ENCODE measurements at places on chromosomes 2 and 18. TPM values are rescaled to one million over a fixed set of nuclear protein-coding genes. Genes with fewer than 3 reads are reported as not detected.
A peak's percentile ranks its signal among the peaks of the same experiment; 100 is the strongest.

Gene POTEC
- not detected for total RNA-seq

GRCh38 chr2:100277540-100278207, 44.6 kb downstream of the LONRF2 start:
- no peak overlapping the region for H3K27ac ChIP-seq
- H3K4me3 ChIP-seq: no peak overlapping the region
- H3K4me1 ChIP-seq: no peaks in the 10 kb centered on the region
- no peaks in the 10 kb centered on the region for H3K36me3 ChIP-seq

Gene ATP8B1
- 18.5 TPM for total RNA-seq

DNA sequence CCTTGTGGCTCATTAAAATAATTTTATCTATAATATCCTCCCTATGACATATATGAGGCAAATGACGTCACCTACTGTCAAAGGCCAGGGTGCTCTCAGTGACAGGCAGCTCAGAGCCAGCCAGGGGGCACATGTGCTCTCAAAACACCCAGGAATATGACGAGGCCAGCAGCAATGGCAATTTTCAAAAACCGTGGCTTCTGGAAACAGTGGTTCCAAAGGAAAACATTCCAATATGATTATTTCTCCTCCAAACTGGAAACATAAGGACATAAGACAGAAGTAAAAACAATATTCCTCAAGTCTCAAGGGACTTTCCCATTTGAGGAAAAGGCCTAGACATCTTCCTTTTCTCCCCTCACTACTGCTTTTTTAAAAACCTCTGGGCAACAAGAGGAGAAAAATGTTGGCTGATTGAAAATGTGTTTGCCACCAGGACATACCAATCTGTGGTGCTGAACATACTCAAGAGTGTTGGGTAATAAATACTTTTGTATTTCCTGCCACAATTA, 40.8 kb downstream of the RNF152 start:
- H3K36me3 ChIP-seq: no peaks in the 10 kb centered on the region
- H3K4me1 ChIP-seq: peaks cover 16% of the 10 kb centered on the region
- no peak overlapping the region for H3K4me3 ChIP-seq
- no peak overlapping the region for H3K27ac ChIP-seq
- no peaks in the 10 kb centered on the region for H3K27me3 ChIP-seq
- no peak for DNase-seq

GRCh38 chr18:12694032-12694431, 8.5 kb downstream of the CEP76 start:
- DNase-seq: no peak
- H3K27ac ChIP-seq: no peak overlapping the region
- H3K4me3 ChIP-seq: no peak overlapping the region
- H3K4me1 ChIP-seq: peaks cover 7% of the 10 kb centered on the region

- H3K27me3 ChIP-seq: no peaks in the 10 kb centered on the region
- no peaks in the 10 kb centered on the region for H3K36me3 ChIP-seq
- no peak overlapping the region for H3K4me3 ChIP-seq
- H3K4me1 ChIP-seq: peaks cover 54% of the 10 kb centered on the region
These were observed 2.4 kb downstream of the HNRNPLL start for GRCh38 chr2:38600242-38600891.

DNA sequence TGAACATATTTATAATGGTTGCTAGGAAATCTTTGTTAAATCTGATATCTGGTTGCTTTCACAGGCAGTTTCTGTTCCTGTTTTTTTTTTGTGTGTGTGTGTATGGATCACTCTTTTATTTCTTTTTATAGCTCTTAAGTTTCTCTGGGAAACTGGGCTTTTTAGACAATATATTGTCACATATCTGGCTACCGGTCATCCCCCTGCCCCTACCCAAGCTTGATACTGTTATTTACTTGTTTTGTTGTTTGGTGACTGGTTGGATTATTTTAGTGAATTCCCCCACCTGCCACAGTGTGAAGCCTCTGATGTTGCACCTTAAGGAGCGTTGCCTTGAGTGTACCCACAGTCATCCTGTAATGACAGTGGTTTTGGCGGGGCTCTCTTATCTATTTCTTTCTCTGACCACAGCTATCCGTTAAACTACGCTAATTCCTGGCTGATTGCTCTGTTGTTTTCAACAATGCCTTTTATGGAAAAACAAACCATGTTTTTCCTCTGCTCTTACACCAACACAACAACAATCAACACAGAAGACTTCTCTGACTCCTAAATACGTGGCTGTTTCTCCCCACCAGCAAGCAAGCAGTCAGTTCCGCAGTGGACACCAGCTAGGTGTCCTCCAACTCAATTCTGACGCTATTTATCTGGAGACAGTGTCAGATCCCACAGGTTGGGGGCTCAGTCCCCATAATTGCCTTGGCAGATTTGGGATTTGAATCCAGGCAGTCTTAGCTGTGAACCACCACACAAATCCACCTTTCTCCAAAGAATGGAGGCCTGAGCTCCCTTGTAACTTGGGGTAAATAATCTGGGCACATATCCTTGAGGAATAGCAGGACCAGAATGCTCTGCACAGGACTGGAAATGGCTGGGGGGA, 10.9 kb downstream of the GNLY start:
- H3K27ac ChIP-seq: peak overlapping the region; percentile 28
- DNase-seq: no peak
- H3K4me1 ChIP-seq: peaks cover 23% of the 10 kb centered on the region
- H3K27me3 ChIP-seq: no peaks in the 10 kb centered on the region
- no peak overlapping the region for H3K4me3 ChIP-seq

DNA sequence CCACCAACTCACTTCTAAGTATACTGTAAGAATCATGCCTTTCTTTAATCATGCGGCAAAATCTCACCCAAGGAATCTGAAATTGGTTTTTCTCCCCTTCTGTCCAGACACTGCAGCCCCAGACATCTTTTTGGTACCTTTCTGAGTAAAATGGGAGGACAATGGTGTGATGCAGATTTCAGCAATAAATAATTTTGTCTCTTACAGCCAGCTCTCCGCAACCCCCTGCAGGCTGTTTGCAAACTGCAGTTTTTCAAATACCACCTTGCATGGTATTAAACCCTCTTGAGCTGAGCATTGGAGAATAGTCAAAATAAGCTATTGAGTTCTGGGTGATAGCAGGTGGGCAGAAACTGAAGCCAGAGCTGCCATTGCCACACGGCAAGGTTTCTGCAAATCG, 32.2 kb downstream of the GPR39 start:
- no peaks in the 10 kb centered on the region for H3K4me1 ChIP-seq
- H3K27ac ChIP-seq: no peak overlapping the region
- H3K4me3 ChIP-seq: no peak overlapping the region

DNA sequence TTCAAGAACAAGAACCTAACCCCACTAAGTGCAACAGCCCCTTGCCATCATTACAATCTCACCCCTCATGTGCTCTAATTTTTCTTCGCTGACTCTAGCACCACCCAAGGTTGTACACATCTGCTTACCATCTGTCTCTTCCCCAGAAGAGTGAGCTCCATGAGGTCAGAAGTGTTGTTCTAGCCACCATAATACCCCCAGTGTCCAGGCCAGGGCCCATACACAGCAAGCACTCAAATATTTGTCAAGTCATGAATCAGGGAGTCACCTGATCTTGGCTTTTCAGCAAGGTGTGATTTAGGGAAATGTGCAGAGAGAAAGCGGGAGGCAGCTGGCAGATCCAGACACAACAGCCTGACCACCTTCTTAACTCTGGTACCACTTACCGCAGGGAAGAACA, 5.7 kb downstream of the ERCC3 start:
- DNase-seq: no peak
- peaks cover 9% of the 10 kb centered on the region for H3K4me1 ChIP-seq
- H3K27me3 ChIP-seq: no peaks in the 10 kb centered on the region
- H3K36me3 ChIP-seq: peaks cover 41% of the 10 kb centered on the region

Data from body of pancreas (tissue), 4 donors.